ENCODE measurements at places on chromosomes 5 and 9. TPM values are rescaled to one million over a fixed set of nuclear protein-coding genes. Genes with fewer than 3 reads are reported as not detected.

DNA sequence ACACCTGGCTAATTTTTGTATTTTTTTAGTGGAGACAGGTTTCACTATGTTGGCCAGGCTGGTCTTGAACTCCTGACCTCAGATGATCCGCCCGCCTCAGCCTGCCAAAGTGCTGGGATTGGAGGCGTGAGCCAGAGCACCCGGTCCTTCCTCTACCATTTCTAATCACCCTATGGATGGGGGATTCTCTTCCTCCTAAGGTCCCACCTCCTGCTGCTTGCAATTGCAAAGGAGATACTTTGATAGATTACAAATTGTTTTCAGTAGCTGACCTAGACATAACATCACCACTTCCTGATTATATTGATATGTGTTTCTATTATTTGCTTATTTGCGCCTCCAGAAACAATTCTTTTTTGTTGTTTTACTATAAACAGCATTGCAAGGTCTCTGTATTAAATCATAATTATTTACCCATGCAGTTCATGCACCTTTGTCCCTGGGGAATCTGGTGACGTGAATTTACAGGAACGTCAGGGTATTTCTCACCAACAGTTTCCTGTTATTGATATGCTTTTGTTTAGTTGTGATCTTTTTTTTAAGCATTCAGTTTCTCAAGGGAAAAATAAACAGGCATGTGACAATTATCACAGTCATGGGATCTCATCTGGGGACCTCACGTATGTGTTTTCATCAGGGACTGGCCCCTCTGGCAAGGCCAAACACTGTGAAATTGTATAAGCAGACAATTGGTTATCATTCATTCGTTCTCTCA lies 43.2 kb downstream of the ESM1 start:
- DNase-seq = no peak

DNA sequence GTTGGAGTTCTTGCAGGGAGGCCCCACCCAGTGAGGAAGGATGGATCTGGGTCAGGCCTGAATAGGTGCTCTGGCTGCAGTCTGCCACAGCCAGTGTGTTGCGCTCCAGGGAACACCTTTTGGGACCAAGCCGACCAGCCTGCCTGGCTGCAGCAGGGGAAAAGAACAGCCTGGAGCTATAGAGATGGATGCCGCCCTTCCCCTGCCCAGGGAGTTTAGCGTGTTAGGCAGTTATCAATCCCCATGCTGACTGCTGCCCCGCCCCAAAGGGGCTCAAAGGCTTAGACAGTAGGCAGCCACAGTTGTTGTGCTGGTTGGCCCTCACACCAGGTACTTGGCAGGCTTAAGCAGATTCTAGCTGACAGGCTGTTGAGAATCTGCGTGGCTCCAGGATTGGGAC lies 153.4 kb upstream of the ADAMTS19 start:
- DNase-seq = no peak

DNA sequence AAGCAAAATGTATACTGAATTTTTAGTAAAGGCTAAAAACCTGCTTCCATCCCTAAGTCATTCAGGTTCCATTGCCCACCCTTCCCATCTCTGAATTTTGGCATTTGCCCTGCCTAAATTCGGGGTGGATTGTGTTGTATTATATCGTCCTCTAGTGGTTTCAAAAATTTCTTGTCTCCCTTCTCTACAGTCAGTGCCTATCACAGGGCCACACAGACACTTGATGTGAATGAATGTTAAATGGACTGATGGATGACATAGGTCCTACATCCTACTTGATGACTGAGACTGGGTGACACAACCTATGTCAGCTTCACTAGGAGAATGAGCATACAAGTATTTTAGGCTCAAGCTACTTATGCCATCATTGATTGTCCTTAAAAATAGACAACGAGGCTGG lies 45.6 kb upstream of the SLC30A5 start:
- DNase-seq = peak; percentile 11

- DNase-seq = no peak
Observed at GRCh38 chr5:43150748-43151147, 30.0 kb downstream of the ZNF131 start.

DNA sequence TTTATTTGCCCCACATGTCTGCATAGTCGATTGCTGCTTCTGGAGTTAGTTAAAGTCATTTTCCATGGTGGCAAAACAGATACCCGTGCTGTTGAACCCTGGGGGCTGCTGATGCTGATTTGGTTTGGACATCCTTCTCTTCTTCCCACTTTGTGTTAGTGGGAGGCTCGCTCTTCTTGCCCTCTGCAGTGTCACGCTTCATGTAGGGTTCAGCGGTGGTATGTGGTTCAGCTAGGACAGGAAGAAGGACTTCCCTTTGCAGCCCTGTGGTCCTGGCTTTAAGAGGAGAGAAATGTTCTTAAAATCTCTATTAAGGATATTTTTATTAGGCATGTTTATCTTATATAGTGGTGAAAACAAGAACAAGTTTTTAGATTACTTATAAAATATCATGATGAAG lies 36.2 kb downstream of the SLC36A1 start:
- no peak for DNase-seq

DNA sequence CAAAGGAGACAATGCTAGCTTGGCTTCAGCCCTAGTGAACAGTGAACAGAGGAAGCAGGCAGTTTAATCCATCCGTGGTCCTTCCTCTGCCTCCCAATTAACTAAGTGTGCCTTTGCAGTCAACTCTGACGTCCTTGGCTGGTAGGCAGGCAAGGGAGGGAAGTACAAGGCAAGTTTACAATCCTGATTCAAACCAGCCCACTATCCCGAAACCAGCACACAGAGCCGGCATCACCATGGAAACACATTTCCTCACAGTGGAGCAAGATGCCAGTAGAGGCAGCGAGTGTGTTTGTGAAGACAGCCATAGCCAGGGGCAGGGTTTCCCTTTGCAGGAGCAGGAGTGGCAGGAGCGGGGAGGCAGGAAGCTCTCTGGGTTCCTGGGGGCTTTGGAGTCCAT lies 73.9 kb downstream of the GOLPH3 start:
- no peak for DNase-seq

THBS4 gene
- total RNA-seq = 40.5 TPM
